Chondrocyte (in vitro differentiated cells): ENCODE measurements at places on chromosomes 6 and 20. TPM values are rescaled to one million over a fixed set of nuclear protein-coding genes. Genes with fewer than 3 reads are reported as not detected.

- H3K27ac ChIP-seq = no peak overlapping the region
- no peak overlapping the region for H3K4me3 ChIP-seq
- no peaks in the 10 kb centered on the region for H3K36me3 ChIP-seq
- no peak for DNase-seq
- no peaks in the 10 kb centered on the region for H3K4me1 ChIP-seq
- no peaks in the 10 kb centered on the region for H3K27me3 ChIP-seq
These were observed 18.3 kb upstream of the AGPAT4 start for GRCh38 chr6:161292145-161292544.

DNA sequence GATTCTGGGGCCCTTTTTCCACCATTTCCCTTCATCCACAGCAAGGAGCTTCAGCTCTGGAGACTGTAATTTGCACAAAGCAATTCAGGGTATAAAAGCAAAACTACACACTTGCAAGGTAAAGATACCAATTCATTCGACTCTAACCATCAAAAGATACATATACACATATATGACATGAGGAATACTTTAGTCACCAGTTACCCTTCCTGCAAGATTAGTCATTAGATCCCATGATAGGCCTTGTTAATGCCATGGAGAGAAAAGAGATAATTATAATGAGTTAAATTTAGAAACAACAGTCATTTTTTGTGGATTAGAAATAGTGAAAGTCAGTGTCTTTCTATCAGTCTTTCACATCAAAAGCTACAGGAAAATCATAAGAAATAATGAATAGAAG is 204.2 kb downstream of the KCNQ5 start:
- H3K4me3 ChIP-seq = no peak overlapping the region
- H3K4me1 ChIP-seq = peaks cover 9% of the 10 kb centered on the region
- H3K27ac ChIP-seq = no peak overlapping the region
- no peak for DNase-seq
- peaks cover 5% of the 10 kb centered on the region for H3K36me3 ChIP-seq

The PACSIN1 gene
- 0.15 to 0.21 TPM in 2 of 3 replicates, not detected in the other for total RNA-seq

GRCh38 chr6:74646461-74646860 is 559.4 kb downstream of the COL12A1 start:
- peaks cover 48% of the 10 kb centered on the region for H3K4me1 ChIP-seq
- H3K27ac ChIP-seq = no peak overlapping the region
- DNase-seq = peak; percentile 36
- peaks cover 20% of the 10 kb centered on the region for H3K36me3 ChIP-seq

The GABRR1 gene
- not detected in 3 replicates for total RNA-seq

The PNISR gene
- total RNA-seq = 49.3 to 69.5 TPM (median 53.5 TPM) in 3 replicates

DNA sequence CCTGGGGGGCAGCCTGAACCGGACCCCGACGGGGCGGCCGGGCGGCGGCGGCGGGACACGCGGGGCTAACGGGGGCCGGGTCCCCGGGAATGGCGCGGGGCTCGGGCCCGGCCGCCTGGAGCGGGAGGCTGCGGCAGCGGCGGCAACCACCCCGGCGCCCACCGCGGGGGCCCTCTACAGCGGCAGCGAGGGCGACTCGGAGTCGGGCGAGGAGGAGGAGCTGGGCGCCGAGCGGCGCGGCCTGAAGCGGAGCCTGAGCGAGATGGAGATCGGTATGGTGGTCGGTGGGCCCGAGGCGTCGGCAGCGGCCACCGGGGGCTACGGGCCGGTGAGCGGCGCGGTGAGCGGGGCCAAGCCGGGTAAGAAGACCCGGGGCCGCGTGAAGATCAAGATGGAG is 636 bp downstream of the SRF start:
- no peak for DNase-seq
- H3K36me3 ChIP-seq = peaks cover 11% of the 10 kb centered on the region
- H3K27me3 ChIP-seq = no peaks in the 10 kb centered on the region

DNA sequence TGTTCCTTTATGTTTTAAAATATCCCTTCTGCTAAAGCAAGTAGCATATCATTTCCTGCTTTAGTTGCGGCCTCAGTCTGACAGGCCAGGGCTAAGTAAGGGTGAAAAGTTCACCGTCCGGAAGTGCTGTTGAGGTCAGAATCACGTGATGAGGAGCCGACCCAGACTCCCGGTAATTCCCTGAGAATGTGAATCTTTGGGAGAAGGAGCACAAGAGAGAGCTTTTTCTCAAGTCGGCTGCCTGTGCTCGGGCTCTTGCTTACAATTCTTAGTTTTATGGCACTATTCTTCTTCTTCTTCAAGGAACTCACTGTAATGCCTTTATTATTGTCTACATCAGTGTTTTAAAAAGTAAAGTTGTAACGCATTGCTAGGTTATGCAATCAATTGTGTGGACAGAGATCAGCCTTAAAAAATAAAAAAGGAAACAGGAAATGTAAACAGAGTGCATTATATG is 309.3 kb downstream of the PRL start:
- H3K27ac ChIP-seq = peak overlapping the region; percentile 82
- DNase-seq = no peak
- peak overlapping the region; percentile 37 for H3K4me3 ChIP-seq
- no peaks in the 10 kb centered on the region for H3K27me3 ChIP-seq
- H3K4me1 ChIP-seq = peaks cover 31% of the 10 kb centered on the region
- no peaks in the 10 kb centered on the region for H3K36me3 ChIP-seq

- H3K27ac ChIP-seq = peak overlapping the region; percentile 90
- H3K36me3 ChIP-seq = peaks cover 4% of the 10 kb centered on the region
- peaks cover 30% of the 10 kb centered on the region for H3K4me1 ChIP-seq
- no peaks in the 10 kb centered on the region for H3K27me3 ChIP-seq
- DNase-seq = no peak
- H3K4me3 ChIP-seq = no peak overlapping the region
These were observed 15.9 kb upstream of the ADGRF1 start for GRCh38 chr6:47057830-47058540.

GRCh38 chr6:31042806-31043205 is 32.5 kb downstream of the MUC22 start:
- H3K36me3 ChIP-seq = no peaks in the 10 kb centered on the region
- peaks cover 20% of the 10 kb centered on the region for H3K4me1 ChIP-seq
- DNase-seq = no peak
- peaks cover 6% of the 10 kb centered on the region for H3K27me3 ChIP-seq

The PPP1R14C gene
- 1.5 to 3.4 TPM (median 3.3 TPM) in 3 replicates for total RNA-seq

DNA sequence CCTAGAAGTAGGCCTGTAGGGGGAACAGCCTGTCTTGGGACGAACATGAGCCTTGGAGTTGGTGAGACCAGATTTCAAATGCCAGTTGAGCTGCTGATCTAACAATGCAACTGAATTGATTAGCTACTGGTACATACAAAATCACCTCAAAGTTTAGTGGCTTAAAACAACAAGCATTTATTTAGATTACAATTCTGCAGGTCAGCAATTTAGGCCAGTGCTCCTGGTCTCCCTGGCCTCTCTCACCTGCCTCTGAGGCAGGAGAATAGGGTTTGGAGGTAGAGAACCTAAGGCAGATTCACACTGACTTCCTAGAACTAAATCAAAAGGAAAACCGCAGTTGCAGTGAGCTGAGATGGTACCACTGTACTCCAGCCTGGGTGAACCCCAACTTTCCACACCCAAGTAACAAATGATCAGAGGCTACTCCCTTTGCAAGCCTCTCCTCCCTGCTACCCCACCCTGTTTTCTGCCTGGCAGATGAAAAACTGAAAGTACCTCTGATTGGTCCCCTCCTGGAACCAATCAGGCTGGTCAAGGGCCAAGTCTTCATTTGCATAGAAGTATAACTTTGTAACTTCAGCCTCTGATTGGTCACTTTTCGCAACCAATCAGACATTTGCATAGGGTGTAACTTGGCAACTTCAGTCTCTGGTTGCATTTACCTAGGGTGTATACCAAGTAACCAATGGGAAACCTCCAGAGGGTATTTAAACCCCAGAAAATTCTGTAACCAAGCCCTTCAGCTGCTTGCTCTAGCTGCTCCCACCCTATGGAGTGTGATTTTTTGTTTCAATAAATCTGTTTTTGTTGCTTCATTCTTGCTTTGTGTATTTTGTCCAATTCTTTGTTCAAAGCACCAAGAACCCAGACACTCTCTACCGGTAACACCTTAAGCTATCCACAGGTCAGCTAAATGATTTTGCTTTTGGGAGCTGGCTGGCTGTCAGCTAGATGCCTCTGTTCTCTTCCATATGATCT is 8.1 kb upstream of the UBR2 start:
- H3K36me3 ChIP-seq = no peaks in the 10 kb centered on the region
- H3K27me3 ChIP-seq = no peaks in the 10 kb centered on the region
- no peak for DNase-seq
- no peak overlapping the region for H3K27ac ChIP-seq
- no peaks in the 10 kb centered on the region for H3K4me1 ChIP-seq
- H3K4me3 ChIP-seq = no peak overlapping the region

DNA sequence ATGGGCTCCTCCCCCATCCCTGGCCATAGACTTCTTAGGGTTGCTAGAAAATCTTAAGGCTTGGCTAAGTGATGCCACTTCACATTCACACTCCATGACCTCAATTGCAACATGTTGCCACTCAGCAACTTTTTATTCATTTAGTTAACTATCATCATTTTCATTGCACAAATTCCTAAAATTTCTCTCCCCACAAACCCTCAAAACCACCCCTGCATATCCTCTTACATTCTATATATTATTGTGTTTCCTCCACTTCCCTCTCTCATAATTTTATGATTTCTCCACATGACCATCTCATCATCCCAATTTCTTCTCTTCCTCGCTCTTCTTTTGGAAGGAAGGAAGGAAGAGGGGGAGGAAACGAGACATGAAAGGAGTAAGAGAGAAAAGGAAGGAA is 436.0 kb downstream of the HACE1 start:
- H3K27ac ChIP-seq = no peak overlapping the region
- peaks cover 3% of the 10 kb centered on the region for H3K27me3 ChIP-seq
- H3K36me3 ChIP-seq = no peaks in the 10 kb centered on the region

DNA sequence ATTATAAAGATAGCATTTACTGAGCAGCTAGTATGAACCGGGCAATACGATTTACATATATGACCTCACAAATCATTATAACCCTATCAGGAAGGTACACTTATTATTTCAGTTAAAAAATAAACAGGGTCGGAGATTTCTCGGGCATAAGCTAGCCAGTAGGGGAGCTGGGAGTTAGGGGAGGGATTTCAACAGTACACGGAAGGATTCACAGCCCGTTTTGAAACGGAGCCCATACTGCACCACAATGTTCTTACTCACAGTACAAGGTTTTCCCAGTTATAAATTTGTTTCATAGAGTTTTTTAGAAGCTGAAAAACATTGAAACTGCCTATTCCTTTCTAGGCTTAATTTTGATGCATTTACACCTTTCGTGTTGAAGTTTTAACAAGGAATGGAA is 607.1 kb downstream of the HDGFL1 start:
- H3K27me3 ChIP-seq = no peaks in the 10 kb centered on the region
- H3K4me1 ChIP-seq = peaks cover 22% of the 10 kb centered on the region
- H3K36me3 ChIP-seq = no peaks in the 10 kb centered on the region
- no peak for DNase-seq
- no peak overlapping the region for H3K27ac ChIP-seq

The RBM39 gene
- 217 to 277 TPM (median 238 TPM) in 3 replicates for total RNA-seq

DNA sequence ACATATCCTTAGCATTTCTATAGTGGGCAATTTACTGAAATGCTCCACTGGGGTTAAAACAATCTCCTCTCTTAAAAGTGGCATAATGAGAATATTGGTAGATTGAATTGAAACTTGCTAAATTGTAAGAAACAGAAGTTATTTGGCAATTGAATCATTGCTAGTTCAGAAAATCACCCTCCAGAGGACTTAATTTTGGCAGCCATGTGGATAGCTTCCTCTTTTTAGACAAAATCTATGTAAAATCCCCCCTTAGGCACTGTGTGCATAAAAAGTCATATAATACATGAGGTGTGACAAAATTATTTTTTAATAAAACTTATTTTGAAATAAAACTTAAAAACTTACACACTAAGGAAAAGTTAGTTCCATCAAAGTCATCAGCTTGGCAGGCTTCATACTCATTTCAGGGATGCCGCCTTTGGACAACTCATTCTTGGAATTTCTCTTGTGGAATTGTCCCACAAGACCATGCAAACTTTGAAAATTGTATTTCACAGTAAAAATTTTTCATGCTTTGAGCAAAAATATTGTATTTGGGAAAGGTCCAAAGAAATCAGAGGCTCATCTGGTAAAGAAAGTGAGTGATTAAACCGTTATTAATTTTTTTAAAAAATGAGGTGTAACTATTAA is 473.0 kb downstream of the BCKDHB start:
- H3K4me3 ChIP-seq = no peak overlapping the region
- H3K27me3 ChIP-seq = no peaks in the 10 kb centered on the region
- peaks cover 42% of the 10 kb centered on the region for H3K4me1 ChIP-seq
- peak overlapping the region; percentile 46 for H3K27ac ChIP-seq
- peaks cover 2% of the 10 kb centered on the region for H3K36me3 ChIP-seq

The AGPAT4 gene
- 11.9 to 14.2 TPM (median 12.6 TPM) in 3 replicates for total RNA-seq

DNA sequence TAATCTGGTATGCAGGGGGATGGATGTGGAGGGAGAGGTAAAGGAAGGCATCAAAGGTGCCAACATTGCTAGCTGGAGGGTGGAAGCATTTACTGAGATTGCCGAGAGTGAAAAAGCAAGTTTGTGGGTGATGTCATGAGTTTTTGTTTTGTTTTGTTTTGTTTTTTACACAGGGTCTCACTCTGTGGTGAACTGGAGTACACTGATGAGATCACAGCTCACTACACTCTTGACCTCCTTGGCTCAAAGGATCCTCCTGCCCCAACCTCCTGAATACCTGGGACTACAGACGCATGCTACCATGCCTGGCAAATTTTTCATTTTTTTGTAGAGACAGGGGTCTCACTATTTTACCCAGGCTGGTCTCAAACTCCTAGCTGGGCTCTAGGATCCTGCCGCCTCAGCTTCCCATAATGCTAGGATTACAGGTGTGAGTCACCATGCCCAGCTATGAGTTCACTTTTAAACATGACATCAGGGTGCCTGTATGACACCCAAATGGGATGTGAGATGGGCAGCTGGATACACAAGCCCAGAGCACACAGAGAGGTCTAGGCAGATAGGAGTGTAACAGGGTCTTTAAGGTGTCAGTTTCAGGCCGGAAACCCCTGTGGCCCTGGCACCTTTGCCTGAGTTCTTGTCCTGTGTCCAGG is 35.1 kb upstream of the HMGA1 start:
- no peak overlapping the region for H3K4me3 ChIP-seq
- H3K27ac ChIP-seq = no peak overlapping the region
- no peaks in the 10 kb centered on the region for H3K36me3 ChIP-seq
- DNase-seq = no peak
- peaks cover 2% of the 10 kb centered on the region for H3K27me3 ChIP-seq

DNA sequence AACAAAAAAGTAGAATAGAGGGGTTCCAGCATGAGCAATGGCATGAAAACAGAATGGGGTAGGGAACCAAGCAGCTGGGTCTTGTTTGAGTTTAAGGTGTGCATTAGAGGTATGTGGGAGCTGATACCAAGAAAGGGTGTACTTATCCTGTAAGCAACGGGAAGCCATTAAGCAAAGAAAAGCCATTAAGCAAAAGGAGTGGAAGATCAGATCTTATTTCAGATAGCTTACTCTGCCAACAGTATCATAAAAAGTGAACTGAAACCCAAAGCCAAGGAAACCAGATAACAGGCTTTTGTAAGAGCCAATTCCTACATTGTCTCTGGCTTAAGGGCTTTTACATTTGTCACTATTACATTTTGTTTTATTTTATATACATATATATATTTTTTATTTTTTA is 21.3 kb upstream of the BEND6 start:
- H3K4me3 ChIP-seq = no peak overlapping the region
- H3K4me1 ChIP-seq = peaks cover 10% of the 10 kb centered on the region
- no peaks in the 10 kb centered on the region for H3K27me3 ChIP-seq
- no peak for DNase-seq
- no peaks in the 10 kb centered on the region for H3K36me3 ChIP-seq
- no peak overlapping the region for H3K27ac ChIP-seq
